ENCODE measurements at places on chromosomes 7 and 10.

GRCh38 chr10:59007307-59008025, 169.0 kb upstream of the PHYHIPL start:
- DNase-seq = no peak

DNA sequence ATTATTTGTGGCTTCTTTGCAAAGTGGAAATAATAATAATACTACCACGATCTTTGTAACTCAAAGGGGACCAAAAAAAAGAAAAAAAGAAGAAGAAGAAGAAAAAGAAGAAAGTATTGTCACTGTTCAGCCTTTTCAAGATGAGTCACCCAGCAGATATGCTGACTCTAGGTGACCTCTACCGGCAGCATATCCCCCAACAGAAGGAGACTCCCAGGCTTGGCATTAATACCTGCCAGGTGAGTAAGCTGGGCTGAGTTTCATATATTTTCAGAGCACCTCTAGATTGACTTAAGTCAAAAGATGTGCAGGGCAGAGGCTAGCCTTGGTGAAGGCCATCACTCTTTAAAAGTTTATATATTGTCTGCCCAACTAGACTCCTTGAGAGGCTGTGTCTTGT, 30.4 kb upstream of the GPR26 start:
- no peak for DNase-seq

DNA sequence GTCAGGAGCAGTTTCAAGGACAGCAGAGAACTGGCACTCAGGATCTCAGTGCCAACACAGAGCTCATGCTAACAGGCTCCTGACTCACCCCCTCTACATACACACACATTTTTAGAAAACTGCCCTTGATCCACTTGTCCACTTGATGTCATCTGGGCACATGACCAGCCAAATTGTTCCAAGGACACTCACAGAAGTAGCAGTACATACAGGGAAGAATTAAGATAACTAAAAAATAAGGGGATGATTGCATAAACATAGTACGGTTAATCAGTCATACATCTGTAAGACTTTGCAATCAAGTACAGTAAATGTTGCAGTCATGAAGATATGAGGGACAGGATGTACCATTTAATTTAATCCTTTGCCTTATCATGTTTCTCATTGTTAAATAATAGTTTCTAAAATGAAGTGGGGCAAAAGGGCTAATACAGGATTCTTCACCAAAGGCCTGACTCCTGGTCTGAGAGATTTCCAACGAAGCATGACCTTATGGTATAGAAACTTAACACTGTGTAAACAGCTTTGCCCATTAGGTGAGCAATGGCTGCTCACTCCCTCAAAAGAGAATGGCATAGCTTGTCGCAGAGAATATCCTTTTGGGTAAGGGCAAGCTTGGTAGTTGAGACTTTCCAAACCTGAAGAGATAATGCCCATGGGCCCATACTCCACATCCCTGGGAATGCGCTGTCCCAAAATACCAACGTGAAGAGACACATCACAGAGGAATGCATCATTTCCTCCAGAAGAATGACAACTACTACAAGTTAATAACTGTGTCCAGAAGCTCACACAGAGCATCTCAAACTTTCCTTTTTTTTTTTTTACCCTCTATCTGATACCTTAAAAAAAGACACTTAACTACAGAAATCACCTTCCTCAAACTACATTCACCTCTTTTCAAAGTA, 94.1 kb downstream of the ARMH3 start:
- no peak for DNase-seq

DNA sequence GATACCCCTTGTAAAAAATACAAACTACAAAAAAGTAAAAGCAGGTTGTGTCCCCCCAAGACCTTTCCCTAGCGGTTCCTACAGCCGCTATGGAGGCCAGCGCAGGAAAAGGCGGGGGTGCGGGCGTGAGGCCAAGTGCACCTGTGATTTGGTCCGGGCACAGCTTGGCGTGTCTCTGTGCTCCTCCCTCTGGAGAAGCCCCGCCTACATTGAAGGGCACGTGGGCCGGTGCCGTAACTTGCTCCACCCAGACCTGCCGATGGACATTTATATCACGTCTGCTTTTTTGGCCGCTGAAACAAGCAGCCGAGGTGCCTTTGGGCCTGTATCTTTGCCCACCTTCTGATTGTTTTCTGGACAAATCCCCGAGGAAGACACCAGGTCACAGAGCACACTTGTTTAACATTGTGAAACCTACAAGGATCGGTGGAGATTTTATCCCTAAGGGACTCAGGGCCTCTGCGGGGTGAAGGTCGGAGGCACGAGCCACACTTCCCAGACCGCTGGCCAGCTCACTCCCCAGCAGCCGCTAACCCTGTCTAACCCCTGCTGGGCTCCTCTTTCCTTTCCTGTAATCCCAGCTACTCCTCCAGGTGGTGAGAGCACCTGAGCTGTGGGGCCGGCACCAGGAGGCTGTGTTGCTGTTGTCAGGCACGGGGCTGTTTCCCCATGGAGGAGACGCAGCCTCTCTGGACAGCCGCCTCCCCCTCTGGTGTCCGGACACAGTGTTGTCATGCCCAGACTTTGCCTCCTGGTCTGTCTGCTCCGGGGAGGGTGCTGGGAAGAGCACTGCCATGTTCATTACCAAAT, 18.8 kb upstream of the INPP5A start:
- DNase-seq = no peak

DNA sequence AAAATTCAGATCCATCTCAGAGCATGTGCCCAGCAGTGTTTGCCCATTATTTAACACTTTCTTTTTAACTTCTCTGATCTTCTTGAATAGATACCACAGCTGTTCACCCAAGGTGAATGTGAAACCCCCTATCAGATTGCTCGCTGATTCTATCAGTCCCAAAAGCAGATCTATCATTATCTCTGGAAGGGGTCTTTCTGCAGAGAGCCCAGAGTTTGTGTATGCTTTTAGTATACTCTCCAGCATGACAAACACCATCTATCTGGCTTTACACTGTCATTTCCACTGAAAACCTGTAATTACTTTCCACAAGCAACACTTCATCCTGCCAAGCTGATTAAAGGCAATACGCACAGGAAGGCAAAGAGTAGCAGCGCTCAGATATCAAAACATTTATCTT, 168.2 kb downstream of the CACNA2D1 start:
- DNase-seq = no peak

DNA sequence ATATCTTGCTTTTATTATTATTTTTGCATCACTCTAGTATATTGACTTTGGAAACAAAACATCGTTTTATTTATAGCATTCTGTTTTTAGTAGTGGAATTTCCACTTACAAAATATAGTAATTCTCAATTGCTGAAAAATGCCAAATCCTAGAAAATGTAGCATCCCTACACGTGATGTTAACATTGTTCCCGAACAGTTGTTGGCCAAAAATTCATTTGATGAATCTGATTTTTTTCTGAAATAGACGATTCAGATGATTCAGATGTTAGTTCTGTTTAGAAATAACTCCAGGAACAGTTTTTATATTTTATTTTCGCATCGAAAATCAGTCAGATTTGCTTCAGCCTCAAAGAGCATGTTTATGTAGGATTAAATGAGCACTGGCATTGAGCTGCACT, 122.4 kb downstream of the GFRA1 start:
- no peak for DNase-seq

Data from stimulated activated CD4-positive, alpha-beta T cell treated with anti-CD3 and anti-CD28 coated beads, Interleukin-15, amount 100 ng/mL, for 1 hour (primary cell).